ENCODE measurements at places on chromosomes 16 and 17.

- peak; percentile 40 for DNase-seq
Observed at GRCh38 chr16:17461951-17462729, 8.6 kb downstream of the XYLT1 start.

DNA sequence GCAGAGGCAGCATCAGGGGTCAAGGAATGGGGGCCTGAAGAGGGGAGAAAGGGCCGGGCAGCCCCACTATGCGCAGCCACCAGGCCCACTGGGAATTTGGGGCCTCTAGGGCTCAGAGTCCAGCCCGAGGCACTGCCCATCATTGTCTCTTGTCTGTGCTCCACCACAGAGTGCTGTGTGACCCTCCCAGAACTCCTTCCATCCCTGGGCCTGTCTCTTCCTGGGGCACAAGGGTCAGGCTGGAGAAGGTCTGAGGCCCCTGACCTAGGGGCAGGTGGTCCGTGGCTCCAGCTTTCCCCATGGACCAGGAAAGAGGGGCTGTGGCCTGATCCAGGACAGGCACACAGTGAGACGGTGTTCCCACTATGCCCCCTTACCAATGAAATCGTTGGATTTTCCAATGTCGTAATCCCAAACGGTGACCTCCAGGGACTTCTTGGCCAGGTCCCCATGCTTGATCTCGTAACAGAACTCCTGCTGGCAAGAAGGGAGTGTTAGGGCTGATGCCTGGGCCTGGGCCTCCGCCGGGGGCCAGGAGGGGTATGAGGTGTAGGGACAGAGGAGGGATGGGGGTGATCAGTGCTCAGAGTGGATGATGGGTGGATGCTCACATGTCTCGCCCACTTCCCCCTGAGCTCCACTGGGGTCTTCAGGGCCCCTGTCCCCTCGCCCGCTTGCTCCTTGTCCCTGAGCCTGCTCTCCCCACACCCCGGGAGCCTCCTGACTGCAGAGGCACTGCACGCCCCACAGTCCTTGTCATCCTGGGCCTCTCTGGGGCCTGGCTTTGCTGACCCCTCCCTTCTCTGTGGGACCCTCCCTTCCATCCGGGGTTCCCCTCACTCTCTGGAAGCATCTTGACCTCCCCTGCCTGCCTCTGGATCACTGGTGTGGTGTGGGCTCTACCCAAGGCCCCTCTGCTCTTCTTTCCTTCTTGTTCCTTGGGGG is 10.7 kb downstream of the SCGB1C2 start:
- DNase-seq = no peak

DNA sequence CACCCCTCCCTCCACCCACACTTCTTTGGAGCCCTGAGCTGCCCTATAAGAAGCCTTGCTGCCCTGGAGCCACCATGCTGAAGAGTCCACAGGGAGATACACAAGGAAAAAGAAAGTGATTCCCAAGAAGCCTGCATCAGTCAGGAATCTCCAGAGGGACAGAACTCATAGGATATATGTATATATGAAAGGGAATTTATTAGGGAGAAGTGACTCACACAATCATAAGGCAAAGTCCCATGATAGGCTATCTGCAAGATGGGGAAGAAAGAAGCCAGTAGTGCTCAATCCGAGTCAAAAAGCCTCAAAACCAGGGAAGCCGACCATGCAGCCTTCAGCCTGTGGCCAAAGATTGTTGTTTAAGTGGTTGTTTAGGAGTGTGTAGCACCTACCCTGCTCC is 87.9 kb downstream of the TMEM114 start:
- no peak for DNase-seq

GRCh38 chr16:12379318-12379717 is 402.8 kb downstream of the SNX29 start:
- no peak for DNase-seq

DNA sequence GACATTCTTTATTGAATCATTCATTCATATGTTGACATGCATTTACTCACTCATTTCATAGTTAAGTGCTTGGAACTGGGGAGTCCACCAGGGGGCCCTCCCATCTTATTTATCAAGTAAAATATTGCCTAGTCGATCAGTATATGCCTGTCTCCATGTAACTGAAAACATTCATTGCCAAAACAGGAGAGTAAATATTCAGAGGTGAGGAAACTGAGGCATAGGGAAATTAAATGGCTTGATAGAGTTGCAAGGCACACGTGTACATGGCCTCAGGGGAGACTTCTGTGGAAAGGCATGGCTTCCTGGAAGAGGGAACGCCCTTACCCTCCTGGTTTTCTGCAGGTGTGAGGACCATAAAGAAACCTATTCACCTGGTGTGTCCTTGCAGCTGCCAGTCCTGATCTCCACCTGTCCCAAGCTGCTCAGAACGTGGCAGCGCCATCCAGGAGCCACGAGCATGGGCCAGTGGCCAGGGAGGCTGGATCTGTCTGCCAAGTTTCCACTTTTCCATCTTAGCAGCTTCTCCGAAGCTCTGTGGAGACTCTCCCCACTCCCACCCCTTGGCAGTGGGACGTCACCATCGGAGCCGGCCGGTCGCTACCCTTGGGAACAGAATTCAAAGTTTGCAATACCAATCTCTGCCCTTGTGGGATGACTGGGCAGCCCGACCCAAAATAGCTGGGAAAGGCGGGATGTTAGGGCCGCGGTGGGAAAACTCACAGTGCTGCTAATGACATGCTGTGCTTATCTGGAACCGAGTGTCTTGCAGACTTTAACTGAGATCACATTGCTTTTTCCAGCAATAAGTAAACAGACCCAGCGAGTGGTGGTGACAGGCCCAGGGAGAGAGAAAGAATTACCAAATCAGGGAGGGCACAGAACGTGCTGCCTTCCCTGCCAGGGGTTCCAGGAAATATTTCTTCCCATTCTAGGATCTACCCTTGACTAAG is 4.1 kb upstream of the C1QTNF1 start:
- DNase-seq = peak; percentile 60

DNA sequence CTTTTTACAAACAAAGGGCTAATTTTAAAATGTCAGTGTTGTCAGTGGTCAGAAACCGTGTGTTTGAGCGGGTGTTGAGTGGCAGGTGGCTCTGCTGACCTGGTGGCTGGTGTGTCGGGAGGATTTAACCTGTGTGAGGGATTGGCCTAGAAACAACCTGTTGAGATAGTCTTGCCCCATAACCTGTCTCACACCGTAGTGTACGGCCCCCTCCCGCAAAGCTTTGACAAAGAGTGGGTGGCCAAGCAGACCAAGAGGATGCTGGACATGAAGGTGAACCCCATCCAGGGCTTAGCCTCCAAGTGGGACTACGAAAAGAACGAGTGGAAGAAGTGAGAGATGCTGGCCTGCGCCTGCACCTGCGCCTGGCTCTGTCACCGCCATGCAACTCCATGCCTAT is 7.0 kb downstream of the COX4I1 start:
- no peak for DNase-seq

- DNase-seq = no peak
Observed at GRCh38 chr16:59210955-59211541, 476.9 kb upstream of the GOT2 start.

- DNase-seq = no peak
Observed at GRCh38 chr17:2051061-2051932, 3.6 kb upstream of the HIC1 start.

- no peak for DNase-seq
Observed at GRCh38 chr16:77359065-77359502, 75.8 kb downstream of the ADAMTS18 start.

GRCh38 chr16:10599626-10600025 is 19.2 kb upstream of the EMP2 start:
- peak; percentile 78 for DNase-seq

DNA sequence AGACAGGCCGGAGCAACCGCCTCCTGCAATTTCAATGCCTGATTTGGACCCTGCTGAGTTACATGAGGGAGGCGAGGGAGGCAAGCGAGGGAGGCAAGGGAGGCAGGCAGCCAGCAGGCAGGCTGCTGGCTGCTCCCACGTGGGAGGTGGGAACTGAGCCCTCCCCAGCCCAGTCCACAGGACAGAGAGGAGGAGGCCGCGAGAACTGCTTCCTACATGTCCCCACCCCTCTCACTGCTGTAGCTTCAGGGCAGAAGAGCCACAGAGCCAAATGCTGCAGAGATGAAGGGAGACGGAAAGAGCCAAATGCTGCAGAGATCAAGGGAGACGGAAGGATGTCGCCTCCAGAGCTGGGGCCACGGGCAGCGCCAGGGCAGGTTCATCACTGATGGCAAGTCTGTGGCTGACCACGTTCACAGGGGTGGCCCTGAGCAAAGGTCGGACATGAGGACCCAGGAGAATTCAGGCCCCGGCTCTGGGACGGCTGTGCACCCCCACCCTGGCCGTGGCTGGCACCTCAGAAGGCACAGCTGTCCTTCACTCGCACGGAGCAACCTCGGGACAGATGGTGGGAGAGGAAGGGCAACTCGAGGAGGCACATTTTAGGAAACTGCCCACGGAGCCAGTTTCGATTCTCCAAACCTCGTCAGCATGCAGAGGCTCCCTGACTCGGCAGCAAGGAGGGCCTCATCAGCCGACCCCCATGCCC is 21.5 kb downstream of the RPH3AL start:
- DNase-seq = peak; percentile 89

DNA sequence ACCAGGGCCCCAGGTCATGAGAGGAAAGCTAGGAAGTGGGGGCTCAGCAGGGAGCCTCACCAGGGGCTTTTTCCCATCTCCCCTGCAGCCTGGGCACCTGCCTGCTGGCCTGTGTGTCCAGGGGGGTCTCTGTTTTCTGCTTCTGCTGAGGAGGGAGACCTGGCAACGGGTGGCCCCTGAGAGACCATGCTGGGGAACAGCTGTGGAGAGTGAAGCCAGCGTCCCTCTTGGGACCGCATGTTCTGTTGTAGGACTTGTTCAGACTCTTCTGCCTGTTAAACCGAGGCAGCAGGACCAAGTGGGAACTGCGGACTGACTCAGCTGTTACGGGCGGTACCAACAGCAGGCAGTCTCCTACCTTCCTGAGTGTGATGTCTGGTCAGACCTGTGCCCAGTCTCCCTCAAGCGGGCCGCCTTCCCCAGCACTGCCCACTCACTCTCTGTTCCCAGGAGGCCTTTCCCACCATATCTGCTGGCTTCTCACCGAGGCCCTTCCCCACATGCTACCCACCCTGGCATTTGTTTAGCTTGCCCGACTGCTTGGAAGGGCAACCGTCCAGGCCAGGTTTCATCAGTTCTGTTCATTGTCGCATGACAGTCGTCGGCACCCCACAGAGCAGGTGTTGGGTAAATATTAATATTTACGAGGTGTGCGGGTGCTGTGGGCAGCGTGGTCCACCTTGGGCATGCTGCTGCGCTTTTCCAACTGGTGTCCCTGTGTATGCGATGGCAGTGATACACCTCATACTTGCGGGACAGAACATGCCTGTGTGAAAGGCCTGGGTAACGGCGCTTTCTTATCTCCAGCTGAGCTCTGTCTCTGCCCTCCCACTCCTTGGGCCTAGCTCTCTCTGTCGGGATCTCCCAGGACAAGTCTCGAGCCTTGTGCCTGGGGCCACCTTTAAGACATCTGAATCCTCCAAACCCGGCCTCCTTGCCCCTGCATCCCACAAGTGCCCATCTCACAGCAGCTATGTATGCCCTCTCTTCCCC is 69.4 kb downstream of the MPRIP start:
- DNase-seq = no peak

DNA sequence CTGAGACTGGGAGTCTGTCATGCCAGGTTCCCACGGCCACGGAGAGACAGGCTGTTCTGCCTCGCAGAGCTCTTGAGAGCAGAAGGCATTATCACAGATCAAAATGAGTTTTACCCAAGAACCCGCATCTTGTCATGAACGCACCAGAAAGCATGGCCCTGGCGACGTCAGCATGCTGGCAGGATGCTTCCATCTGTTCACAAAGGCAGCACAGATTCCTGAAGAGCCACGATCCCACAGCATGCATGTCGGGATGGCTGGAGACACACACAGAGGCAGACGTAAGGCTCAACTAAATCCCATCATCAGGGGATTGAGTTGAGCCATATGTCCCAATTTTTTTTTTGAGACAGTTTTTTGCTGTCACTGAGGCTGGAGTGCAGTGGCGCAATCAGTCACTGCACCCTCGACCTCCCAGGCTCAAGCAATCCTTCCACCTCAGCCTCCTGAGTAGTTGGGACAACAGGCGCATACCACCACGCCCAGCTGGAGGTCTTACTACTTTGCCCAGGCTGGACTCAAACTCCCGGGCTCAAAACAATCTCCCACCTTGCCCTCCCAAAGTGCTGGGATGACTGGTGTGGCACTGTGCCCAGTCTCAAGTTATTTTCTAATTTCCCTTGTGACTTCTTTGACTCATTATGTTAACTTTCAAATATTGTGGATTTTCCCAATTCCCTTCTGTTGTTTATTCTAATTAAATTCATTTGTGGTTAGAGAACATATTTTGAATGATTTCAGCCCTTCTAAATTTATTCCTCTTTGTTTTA is 11.1 kb downstream of the FANCA start:
- no peak for DNase-seq

DNA sequence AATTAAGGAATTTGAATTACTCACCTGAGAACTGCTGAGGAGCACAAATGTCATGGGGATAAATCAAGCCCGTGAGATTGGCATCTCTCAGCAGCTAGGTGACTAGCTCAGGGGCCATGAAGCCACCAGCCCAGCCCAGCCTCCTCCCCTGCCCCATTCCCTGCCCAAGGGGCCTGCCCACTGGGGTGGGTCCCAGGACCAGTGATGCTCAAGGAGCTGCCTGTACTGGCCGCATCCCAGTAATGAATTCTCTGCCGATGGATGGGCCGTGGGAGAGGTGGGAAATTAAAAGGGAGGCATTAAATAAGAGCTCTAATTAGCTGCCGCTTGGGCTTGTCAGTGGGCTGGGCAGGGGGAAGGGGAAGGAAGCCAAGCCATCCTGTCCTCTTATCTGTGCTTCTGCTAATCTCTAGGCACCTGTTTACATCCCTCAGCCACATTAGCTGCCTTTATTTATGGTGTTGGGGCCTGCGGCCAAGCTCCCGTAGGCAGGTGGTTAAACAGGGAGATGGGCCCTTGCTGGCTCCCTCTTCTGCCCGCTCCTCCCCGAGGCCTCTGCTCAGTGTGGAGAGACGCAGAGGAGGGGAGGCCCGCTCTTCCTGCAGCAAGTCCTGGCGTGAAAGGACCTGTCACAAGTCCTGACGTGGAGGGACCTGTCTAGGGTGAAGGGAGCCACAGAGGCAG is 48.8 kb downstream of the PIPOX start:
- no peak for DNase-seq

- peak; percentile 75 for DNase-seq
Observed at GRCh38 chr17:45936610-45937009, 42.3 kb downstream of the MAPT start.

DNA sequence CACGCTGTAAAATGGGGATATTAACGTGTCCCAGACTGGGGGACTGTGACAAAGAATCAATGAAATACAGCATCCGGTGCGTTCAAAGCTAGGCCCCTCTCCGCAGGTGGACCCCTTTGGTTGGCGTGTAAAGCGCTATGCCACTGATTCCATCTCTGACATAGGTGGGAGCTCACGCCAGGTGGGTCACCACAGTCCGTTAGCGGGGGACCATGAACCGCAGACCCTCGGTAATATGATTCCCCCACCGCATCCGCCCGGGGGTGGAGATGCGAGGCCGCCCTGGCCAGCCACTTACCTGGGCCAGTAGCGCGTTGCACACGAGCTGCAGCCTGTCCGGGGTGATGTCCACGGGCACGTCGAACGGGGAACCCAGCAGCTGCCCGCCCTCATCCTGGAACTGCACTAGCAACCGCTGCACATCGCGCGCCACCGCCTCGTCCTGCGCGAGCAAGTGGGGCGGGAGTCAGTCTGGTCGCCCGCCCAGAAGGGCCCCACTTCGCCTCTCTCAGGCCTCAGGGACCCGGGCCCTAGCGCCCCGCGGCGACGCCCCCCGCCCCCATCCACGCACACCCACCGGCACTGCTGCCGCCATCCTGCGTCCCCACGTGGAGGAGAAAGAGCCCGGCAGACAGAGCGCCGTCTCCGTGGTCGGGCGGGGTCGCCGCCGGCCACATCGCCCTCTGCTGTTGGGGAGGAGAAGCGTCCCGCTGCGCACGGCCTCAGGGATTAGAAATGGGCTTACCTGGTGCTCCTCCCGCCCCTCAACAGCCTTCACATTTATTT is at the start of gene NLE1:
TSS of gene NLE1 (minus strand) at position 623 of the 786 bp plus-strand sequence. CDS start at position 595, 28 bp downstream.
- peak; percentile 89 for DNase-seq
